ENCODE measurements at places on chromosomes 11 and 22.

DNA sequence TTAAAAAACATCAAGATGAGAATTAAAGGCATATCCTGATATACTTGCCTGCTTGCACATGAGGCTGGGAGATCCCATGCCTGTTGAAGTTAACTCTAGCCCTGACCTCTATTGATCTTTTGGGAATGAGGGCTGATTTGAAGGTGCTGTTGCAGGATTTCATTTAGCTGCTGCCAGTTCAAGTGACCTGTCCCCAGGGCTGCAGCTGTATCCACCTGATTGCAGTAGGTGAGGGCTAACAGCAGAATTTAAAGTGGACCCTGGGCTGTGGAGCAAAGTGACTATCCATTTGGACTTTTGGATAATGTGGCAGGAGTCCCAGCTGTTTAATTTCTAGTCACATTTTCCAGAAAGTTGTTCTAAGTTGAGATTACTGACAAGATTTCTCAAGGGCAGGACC, 50.8 kb upstream of the HORMAD2 start:
- no peak for DNase-seq

DNA sequence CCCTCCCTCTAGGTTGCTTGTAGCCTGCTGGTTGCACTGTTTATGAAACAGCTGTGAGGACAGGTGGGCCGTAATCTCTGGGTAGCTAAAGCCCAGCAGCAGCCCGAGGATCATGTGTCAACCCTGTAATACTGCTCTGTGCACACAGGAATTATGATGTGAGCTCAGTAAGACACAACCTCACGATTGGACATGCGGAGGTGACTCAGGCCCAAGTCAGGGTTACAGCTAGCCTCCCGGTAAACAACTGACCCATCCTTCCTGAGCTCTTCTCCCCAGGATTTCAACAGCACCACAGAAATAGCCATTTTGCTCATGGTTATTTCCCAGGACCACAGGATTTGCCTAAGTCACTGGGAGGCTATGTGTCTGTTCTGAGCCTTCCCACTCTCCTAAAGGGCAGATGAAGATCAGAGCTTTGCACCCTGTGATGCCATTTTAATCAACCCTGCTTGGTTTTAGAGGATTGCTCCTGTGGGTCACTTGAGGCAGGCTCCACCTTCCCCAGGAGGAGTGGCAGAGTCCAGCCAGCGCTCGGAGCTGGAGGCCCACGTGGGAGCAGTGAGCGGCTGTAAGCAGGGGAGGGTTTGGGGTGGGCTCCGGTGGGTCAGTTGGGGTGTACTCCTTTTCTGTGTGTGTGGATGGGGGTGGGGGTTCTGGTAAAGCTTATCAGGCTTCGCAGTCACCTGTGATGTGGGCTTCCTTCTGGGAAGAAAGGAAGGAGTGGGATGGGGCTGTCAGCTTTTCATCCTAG, at the start of gene AMPD3:
Gene AMPD3, plus strand, starts transcription at position 387 of the 754 bp plus-strand sequence. CDS start 6,256 bp downstream, outside the sequence.
- DNase-seq, result no peak

GRCh38 chr11:57144075-57144474, 37.7 kb upstream of the LRRC55 start:
- peak; percentile 4 for DNase-seq

GRCh38 chr22:40855071-40855978, 1.1 kb downstream of the ST13 start:
- DNase-seq, result peak; percentile 51

GRCh38 chr22:45657701-45658100, 13.9 kb upstream of the ATXN10 start:
- DNase-seq, result no peak

DNA sequence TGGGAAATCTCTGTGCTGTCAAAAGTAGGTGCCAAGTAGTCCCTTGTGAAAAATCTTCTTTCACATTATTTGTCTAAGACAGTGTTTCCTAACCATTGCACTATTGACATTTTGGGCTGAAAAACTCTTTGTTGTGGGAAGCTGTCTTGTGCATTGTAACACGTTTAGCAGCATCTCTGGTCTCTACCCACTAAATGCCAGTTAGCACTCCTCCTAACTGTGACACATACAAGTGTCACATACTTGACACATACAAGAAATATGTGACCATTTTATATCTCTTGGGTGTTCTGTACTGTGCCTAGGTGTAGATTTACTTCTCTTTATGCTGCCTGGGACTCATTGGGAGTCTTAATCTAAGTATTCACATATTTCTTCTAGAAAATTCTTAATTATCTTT, 57.8 kb downstream of the NXPE1 start:
- no peak for DNase-seq

GRCh38 chr11:123482218-123482617, 52.1 kb downstream of the GRAMD1B start:
- DNase-seq, result no peak

DNA sequence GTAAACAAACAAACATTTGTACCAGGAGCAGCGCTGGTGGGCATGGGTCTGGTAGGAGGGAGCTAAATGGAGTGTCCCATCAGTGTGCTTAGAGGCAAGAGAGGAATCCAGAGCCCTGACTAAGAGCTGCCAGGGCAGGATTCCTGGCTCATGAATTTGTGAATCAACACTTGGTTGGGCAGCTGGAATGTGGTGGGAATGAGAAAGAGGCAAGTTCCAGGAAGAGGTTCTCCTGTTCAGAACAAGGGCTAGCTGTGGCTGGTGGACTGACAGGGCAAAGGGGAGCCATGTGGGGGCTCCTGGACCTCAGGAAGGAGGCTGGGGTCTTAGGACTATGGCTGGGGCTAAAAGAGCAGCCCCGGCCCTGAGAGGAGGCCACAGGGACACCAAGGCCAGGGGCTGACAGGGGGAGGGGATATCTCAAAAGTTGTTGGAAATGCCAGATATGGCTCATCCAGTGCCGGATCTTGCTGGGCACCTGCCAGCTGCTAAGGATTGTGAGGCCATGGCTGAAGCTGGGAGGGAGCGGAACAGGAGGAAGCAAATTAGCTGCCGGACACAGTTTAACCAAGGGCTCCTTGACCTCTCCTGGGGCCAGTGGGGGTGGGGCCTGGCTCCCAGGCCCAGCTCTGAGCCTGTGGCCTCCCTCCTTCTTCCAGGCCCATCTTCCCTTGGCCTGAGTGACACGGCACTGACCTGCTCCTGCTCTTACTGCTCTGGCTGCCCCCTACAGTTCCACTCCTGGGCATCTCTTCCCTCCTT, 14.6 kb upstream of the P2RY6 start:
- DNase-seq, result no peak

- DNase-seq, result no peak
Measured at GRCh38 chr11:128311742-128312719, 275.3 kb downstream of the ETS1 start.

- DNase-seq, result no peak
Measured at GRCh38 chr11:68296344-68297051, 15.9 kb upstream of the LRP5 start.

DNA sequence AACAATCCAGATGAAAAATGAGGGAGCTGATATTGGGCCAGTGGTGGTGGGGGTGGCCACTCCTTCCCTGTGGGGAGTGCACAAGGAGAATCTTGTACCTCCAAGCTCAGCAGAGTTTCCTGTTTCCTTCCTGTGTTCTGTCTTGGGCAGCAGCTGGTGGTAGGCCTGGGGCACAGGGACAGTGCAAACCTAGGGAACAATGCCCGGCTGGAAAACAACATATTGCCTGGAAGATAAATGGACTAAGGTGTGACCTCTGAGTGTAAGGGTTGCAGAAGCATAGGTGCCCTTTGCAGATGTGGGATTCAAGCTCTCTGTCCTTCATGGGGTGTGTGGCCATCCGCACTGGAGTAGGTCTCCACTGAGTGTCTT, 5.8 kb upstream of the JAM3 start:
- DNase-seq, result no peak

GRCh38 chr11:16293204-16293681, 63.1 kb downstream of the SOX6 start:
- DNase-seq, result no peak

DNA sequence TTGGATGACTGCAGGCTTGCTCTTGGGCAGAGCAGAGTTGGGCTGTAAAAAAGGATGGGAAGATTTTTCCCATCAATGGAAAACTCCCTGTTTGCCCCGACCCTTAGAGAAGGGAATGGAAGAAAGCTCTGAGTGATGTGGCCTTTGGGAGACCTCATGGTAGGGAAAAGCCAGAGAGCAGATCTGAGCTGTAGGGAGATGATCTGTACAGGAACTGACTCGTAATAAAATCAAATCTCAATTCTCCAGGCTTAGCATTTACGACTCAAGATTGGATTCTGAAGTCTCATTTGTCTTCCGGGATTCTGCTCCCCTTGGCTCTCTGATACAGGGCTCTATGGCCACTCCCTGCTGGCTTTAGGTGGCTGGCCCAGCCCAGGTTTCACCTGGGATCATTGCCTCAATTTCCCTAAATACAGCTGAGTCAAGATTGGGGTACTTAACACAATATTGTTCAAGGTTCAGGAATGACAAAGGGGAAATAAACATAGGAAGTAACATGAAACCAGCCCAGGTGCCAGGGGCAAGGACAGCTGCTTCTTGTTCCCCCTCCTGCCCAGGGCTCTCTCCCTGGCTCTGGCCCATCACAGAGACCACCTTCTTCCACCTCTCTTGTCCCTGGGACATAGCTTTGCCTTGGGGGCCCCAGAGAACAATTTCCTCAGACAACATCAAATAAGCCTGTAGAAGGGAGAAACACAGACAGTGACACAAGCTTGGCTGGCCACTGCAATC, 38.4 kb upstream of the THY1 start:
- DNase-seq, result no peak

GRCh38 chr11:30635401-30635989, 49.3 kb upstream of the MPPED2 start:
- no peak for DNase-seq

DNA sequence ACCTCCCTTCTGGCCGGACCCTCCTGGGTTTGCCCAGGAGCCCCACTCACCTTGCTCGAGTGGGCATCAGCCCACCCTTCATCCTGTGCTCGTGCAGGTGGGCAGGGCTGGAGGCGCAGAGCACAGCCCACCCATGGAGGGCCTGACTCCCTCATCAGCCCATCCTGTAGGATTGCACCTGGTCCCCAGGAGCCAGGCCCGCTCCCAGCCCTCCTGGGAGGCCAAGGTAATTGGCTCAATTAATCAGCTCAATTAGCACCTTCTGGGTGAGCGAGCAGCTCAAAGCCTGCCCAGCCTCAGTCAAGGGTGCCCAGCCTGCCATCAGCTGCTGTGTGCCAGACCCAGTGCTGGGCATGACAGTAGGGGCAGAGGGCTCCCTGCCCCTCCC, 58.1 kb upstream of the NECTIN1 start:
- no peak for DNase-seq

- peak; percentile 48 for DNase-seq
Measured at GRCh38 chr11:31997955-31998354, 92.9 kb upstream of the RCN1 start.

DNA sequence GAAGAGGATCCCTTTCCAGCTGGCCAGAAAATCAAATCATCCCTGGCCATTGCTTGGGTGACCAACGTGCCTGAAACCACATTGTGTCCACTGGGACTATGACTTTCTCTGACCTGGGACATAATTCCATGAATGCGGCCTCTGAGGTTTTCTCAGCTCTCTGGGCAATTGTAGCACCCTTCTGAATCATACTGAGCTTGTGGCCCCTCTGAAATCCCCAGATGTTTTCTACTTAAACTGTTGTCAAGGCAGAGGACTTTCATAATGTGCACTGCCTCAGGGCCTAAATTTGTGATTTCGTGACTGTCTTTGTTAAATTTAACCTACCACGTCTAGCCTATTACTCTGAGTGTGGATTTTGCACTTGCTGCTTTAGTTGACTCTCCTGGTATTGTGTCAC, 321.1 kb upstream of the PLET1 start:
- DNase-seq, result no peak

DNA sequence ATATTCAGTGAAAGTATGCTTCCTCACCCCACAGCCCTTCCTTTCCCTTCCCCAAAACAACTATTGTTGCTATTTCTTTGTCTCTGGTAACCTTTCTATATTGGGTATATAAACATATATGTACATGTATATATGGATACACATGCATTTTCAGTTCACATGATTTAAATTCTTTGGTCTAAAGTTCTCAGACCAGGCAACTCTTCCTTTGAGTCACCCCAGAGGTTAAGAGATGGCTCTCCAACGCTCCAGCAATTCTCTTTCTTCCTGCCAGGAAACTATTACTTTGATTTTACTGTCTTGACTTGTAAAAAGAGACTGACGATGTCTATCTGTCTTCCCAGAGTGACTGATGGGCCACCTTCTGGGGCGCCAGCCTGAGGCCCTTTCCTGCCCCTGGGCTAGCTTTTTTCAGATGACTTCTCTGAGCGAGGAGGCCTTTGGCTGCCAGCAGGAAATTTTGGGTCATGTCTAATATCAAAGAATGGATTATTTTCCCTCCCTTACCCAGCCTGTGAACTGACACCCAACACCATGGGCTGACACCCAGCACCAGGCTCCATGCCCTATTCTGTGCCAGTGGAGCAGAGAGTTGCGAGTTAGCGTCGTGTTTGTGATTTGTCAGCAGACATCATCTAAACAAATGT, 14.4 kb upstream of the ST3GAL4 start:
- DNase-seq, result peak; percentile 23

- no peak for DNase-seq
Measured at GRCh38 chr11:116258821-116259220, 514.0 kb downstream of the BUD13 start.

DNA sequence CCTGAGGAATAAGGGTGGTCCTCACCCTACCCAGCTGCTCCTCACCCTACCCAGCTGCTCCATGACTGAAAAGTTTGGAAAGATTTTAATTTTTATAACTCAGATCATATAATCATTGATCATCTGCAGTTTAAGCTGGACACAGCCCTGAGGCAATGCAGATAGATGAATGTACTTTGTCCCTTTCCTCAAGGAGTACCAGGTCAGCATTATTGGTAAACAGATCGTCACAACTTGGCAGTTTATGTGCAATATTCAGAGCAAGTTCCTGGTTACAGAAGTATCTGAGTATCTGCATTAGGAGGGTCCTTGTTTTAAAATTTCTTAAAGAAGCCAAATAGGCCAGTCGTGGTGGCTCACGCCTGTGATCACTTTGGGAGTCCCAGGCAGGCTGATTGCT, 3.6 kb downstream of the TNRC6B start:
- no peak for DNase-seq

DNA sequence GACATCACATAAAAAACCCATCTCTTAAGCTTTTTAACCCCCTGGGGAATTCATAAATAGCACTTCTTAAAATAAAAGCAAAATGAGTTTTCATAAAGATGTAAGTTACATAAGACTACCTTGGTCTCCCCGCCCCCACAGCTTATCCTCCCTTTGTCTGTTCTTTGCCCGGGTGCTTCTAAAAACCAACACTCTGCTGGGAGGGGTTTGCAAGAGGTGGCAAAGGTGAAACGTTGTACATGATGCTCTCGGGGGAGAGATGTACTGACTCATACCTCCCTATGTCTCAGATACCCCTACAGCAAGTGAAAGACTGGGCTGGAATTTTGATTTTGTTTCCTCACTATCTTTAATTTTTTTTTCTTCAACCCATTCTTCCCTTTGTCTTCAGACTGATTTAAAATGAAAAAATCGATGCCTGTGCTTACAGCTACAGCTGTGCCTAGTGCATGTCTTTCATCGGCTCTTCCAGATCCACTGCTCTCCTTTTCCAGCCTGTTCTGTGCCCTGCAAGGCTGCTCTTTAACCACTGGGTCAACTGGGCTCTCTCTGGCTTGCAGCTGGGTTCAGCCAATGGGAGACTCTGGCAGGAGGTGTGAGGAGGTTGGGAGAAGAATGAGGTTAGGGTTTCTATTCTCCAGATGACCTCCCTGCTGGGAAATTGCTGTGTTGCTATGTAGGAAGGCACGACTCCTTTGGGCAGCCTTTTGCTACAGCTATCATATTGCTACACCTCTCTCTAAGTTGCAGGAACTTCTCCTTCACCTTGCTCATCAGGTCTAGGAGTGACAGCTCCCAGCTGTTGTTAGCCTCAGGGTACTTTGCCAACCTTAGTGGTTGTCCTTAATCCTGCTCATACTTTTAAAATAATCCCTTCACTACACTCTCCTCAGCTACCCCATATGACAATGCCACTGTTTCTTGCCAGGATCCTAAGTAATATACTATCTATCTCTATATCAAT, 266.5 kb downstream of the TENM4 start:
- DNase-seq, result no peak

All from A673 (cell line).